ENCODE measurements at places on chromosomes 6 and 20.

DNA sequence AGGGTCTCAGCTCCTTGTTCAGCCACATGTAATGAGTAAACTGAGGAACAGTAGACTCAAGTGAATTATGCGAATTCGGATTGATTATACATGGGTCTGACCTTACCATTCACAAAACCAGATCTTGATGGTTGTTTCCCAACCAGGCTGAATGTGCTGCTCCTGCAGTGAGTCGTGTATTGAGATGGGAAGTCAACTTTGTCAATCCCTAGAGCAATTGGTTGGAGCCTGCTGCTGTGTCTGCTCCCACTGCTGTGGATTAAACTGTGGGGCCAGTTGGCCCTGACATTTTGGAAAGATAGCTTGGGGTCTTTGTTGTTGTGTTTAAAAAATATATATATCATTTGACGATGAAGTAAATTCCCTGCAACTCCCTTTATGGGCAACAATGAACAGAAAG, 23.9 kb downstream of the FAM50B start:
- no peak for DNase-seq

DNA sequence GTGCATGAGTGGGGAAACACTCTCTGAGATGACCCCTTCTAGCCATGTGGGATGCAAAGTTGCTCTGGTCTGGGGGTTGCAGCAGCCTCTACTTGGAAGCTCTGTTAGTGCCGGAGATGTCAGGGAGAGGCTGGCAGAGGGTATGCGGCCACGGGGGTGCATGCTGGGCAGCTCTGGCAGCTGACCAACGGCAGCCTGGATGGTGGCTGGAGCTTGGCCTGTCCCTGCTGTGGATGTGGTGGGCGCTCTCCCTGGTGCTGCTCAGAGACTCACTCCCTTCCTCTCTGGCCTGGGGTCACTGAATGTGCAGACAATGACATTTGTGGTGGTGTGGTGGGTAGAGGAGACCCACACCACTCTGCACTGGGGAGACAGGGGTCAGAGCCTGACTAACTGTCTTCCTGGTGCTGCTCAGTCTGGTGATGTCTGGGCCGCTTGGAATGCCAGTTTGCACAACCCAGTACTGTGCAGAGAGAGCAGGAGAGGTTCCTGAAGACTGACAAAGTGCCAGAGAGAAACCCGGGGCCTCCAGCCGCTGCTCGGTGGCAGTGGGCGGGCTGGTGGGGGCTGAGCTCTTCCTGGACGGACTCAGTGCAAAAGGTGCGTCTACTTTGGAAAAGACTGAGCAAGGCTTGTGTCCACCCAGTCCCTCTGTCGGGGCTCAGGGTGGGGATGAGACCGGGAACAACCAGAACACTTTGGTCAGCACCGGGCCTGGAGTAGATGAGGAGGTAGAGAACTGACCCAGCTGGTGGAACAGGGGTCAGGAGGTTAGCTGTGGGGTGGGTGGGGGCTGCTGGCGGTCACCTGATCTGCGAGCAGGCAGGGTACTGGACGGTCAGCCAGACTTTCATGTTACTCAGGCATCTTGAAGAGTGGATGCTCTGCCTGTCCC, 2.7 kb downstream of the MYT1 start:
- DNase-seq = no peak

- no peak for DNase-seq
Measured at GRCh38 chr6:132797951-132798868, at the start of gene SLC18B1. SLC18B1 (minus strand) TSS chr6:132798637; CDS start chr6:132798456, 181 bp downstream.

DNA sequence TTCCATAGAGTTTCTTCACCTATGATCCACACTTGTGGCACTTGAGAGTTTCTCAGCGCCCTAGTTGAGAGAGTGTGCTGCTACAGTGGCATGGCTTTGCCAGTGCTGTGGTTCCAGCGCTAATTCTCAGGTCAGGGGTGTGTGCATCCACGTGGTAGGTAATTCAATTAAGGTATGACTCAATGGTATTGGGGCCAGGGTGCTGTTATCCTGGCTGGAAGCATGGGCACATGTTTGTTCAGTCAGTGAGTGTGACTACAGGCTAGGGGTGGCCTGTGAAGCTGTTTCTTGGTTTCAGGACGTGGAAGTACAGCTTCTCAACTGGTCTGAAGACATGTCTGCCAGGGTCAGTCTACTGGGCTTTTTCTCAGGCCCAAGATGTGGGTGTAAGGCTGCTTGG, 3.0 kb upstream of the SEMG2 start:
- DNase-seq = no peak

DNA sequence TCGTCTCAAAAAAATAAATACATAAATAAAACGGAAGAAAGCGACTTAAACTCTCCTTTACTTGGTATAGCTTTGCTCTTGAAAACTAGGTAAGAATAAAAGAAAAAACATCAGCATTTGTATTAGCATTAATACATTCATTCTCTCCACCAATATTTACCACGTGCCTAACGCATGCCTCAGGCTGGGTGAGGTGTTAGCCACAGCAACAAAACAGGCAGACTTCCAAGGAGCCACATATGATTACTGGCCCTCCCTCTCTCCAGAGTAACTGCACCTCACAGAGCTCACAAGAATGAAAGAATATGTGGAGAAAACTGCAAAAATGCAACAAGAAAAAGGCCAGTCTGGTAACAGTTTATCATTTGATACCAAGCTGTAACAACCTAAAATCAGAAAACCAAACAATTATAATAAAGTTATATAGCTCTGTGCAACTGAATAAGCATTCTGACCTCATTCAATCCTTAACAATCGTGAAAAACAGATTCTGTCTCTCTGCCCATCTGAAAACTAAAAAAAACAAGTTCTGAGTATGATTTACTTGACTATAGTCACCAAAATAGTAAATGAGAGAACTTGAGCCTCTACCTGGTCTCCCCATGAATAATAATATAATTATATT, 5.2 kb downstream of the NAPB start:
- DNase-seq = no peak

GRCh38 chr6:143863771-143864170, 503 bp upstream of the ZC2HC1B start:
- no peak for DNase-seq

DNA sequence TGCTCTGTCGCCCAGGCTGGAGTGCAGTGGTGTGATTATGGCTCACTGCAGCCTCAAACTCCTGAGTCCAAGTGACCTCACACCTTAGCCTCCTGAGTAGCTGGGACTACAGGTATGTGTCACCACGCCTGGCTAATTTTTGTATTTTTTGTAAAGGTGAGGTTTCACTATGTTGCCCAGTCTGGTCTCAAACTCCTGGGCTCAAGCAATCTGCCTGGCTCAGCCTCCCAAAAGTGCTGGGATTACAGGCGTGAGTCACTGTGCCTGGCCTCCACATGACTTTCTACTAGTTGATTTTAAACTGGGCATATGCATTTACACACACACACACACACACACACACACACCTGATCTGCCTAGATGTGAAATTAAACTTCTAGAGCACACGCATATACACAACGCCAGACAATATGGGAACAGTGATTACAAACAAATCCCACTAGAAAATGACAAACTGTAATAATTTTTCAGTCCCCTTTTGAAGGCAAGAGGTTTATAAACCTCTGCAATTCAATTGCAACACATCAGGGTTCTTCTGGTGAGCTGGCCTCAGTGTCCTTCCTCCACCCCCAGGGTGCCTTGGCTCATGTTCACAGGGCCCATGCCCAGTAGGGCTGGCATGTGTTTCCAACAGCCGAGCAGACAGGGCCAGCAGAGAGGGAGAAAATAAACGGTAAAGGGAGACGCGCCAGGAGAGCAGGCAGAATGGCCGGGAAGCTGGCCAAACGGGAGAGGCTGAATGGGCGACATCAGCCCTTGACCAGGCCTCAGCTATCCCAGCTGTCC, 31.2 kb downstream of the PARD6B start:
- DNase-seq = peak; percentile 21

GRCh38 chr20:47970282-47970903, 185.1 kb upstream of the SULF2 start:
- no peak for DNase-seq

- DNase-seq = no peak
Measured at GRCh38 chr20:44028003-44028730, 113.5 kb downstream of the TOX2 start.

GRCh38 chr6:151493804-151494234, at the start of gene CCDC170:
CCDC170 (plus strand) TSS chr6:151494017; CDS start chr6:151494129, 112 bp downstream.
- DNase-seq = no peak

- DNase-seq = peak; percentile 18
Measured at GRCh38 chr6:18507561-18507960, 120.4 kb downstream of the RNF144B start.

GRCh38 chr6:157244780-157245179, 78.5 kb downstream of the TMEM242 start:
- no peak for DNase-seq

DNA sequence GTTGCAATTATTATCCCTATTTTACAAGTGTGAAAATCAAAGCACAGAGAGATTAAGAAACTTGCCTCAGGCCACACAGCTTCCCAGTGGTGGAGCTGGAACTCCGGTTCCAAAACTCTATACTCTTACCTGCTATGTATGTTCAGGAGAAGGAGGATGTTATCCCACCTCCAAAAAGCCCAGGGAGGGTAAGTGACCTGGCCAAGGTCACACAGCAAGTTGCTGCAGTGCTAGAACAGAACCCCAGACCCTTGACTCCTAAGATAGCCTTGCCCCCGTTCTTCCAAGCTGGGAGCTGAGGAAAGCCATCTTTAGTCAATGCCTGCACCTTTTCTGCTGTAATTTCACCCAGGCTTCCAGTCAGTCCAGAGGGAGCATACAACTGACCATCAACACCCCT, 42.3 kb downstream of the BPIFB1 start:
- DNase-seq = no peak

DNA sequence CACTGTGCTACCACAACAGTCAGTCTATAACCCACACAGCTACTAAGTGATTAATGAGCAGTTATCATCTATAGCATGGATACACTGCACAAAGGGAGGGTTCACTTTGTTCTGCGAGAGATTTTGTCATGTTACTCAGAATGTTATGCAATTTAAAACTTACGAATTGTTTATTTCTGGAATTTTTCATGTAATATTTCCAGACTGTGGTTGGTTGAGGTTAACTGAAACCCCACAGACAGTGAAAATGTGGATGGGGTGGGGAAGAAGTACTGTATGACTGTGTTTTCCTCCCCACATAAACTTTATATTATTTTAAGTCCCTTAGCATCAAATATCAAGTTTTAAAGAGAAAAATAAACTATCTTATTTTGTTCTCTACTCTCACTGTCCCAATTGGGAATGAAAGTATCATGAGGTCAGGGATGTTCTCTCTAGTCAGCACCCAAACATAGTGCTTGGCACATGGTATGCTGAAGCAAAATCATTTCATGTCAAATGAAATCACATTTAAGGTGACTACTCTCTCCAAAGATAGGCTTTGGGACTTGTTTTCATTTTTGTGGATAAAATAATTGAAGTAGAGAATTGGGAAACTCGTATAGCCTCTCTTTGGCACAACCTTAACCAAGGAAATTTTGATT, 25.4 kb downstream of the DOP1A start:
- no peak for DNase-seq

DNA sequence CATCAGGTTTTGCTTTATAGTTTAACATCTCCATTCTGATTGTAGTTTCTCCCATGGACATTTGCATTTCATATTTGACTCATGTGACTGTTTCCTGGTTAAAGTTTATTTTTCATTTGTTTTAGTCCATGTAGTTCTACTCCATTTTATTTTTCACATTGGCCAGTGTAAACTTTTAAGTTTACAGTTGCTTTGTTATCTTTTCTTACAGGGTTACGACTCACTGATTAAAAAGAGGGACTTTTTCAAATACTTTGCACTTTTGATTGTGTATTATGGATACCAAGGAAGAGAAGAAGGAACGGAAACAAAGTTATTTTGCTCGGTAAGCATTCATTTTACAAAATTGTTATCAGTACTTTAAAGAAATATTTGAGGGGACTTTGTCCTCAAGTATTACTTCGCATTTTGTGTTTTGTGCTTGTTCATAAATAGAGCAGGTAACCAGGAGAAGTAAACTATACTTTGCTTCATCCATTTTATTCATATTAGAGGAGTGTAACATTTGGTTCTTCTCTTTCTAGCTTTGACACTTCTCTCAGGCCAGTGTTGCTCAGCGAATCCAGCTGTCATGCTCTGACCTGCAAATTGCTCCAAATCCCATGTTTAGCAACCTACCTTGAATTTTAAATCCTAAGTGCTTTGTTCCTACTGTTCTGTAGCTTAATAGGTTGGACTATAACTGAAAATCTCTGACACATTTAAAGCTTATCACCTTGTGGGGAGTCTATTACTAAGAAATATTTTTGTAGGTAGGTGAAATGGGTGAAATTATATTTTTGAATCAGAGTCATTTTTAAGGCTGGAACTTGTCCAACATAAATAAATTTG, 24.5 kb downstream of the NCOA7 start:
- DNase-seq = no peak

DNA sequence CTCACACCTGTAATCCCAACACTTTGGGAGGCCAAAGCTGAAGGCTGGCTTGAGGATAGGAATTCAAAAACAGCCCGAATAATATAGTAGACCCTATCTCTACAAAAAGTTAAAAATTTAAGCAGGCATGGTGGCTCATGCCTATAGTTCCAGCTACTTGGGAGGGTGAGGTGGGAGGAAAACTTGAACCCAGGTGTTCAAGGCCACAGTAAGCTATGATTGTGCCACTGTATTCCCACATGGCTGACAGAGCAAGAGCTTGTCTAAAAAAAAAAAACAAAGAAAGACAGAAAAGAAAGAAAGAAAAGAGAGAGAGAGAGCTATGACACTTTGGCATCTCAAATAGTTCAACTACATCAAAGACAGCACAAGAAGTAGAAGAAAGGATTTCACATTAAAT, 33.2 kb downstream of the DCDC2 start:
- no peak for DNase-seq

DNA sequence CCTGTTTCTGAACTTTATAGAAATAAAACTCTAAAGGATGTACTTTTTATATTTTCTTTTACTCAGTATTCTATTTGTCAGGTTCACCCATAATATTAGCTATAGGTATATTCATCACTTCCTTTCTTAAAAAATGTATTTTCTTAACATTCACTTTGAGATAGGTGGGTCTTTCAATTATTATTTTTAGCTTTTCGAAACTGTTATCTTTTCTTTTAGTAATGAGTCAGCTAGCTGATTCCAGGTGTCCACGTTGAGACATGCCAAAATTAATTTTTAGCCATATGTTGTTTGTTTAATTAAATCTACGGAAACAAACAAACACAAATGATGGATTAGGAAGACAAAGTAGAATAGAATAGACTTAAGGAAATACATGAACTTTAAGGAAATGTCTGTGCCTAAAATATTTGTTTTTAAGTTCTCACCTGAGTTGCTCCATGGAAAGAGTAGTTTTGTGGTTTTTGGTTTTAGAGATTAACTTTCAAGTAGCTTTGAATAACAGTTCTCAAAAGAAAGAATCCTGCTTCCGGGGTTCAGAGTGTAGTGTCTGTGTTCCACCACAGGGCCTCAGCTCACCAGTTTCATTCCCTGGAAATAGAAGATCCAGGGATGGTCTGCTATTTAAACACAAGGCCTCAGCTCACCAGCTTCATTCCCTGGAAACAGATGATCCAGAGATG, 435.0 kb downstream of the HAO1 start:
- no peak for DNase-seq

- DNase-seq = no peak
Measured at GRCh38 chr6:43666196-43666920, 21.2 kb downstream of the MRPS18A start.

DNA sequence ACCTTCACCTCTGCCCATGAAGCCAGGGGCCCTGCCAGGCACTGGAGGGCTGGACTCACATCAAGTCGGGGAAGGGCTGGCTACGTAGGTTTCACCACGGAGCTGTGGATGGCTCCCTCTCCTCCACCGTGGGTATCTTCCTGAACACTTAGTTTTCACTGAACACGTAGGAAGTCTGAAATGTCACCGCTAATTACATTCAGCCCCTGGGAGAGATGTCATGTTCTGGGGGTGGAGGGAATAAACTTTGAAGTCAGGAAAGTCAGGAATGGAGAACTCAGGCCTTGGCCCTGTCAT, 6.5 kb downstream of the LHFPL5 start:
- DNase-seq = no peak

GRCh38 chr6:168255283-168255881, 64.2 kb downstream of the DACT2 start:
- DNase-seq = no peak
